ENCODE measurements at places on chromosomes 11 and 22.

- no peak for DNase-seq
These were observed 72.9 kb downstream of the ZBTB16 start for GRCh38 chr11:114132417-114132816.

DNA sequence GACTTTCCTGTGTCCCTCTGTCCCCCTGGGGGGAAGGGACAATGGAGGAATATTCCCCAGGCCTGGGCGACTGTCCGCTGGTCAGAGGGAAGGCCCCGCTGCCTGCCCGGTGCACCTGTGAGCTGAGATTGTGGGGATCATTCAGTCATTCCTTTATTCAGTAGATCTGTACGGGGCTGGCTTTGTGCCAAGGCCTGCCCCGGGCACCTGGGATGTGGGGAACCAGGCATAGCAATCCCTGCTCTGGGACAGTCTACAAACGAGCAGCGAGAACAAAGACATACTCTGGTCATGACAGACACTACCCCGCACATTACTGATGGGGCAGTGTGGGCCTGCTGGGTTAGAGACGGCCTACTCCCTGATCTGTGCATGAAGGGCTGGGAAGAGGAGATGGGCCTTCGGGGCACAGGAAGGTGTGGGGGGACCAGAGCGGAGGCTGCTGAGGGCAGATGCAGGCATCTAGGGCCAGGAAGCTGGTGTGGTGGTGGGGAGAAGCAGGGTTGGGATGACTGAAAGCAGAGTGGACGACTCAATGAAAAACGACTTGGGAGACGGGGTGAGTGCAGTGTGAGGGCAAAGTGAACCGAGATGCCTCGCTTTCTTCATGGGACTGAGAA, 1.8 kb upstream of the MYO7A start:
- DNase-seq: no peak

DNA sequence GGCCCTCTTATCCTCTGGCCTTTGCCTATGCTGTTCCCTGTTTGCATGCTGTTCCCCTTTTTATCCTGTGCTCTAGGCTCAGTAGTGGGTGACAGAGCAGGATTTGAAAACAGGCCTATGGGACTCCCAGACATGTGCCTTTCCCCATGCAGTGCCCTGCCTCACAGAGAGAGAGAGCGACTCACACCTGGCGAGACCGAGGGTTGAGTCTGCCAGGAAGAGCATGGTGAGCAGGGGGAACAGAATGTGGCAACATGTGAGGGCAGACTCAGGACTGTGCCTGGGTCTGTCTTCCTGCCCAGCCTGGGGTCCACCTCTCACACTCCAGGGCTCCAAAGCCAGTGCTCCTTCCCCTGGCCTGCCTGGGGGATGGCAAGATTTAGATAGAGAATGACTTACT, 75.0 kb downstream of the NFAM1 start:
- no peak for DNase-seq

DNA sequence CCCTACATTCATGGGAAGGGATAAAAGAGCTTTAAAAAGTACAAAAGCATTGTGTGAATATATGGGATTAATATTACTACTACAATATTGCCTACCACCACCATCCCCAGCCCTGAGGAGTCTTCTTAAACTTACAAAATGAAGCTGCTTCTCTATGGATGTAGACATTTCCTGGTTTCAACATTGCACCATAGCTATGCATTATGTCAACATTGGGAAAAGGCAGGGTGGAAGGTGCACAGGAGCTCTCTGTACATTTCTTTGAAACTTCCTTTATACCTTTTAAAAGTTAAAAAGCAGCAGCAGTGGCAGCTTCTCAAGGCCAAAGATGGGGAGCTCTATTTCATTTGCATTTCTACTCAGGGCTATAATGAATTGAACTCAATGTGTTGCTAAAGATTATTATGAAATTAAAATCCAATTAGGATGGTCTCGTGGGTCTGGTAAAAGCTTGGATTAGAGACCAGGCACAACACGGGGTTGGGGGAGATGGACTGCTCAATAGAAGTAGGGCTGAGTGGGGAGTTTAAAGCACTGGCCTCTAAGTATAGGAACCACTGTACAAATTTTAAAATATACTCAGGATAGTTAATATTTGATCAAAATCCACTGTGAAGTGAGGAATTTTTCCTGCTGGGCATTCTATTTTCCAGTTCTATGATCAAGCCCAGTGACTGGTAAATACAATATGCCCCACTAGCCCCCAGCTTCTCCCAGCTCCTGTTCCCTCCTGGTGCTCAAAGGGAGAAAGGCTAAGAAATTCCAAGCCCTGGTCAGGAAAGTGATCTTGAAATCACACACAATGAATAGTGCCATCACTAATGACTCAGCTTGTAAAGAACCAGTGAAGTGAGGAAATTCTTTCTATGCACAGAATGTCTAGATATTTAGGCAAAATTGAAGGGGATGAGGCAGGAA, 362.7 kb upstream of the CCDC90B start:
- DNase-seq: no peak

All from stimulated activated CD4-positive, alpha-beta T cell treated with anti-CD3 and anti-CD28 coated beads, Interleukin-2, amount 100 ng/mL, for 4 hours (primary cell).